Colonic mucosa (tissue), 4 donors: ENCODE measurements at places on chromosomes 7 and 10.

GRCh38 chr10:130745821-130746220, 565.7 kb downstream of the TCERG1L start:
- no peak overlapping the region for H3K27ac ChIP-seq
- no peaks in the 10 kb centered on the region for H3K36me3 ChIP-seq
- H3K4me1 ChIP-seq = no peaks in the 10 kb centered on the region
- DNase-seq = no peak
- H3K27me3 ChIP-seq = no peaks in the 10 kb centered on the region

GRCh38 chr10:33291053-33291592, 43.3 kb downstream of the NRP1 start:
- H3K36me3 ChIP-seq = no peaks in the 10 kb centered on the region
- no peak overlapping the region for H3K4me3 ChIP-seq
- no peak overlapping the region for H3K27ac ChIP-seq
- H3K27me3 ChIP-seq = no peaks in the 10 kb centered on the region
- DNase-seq = no peak
- H3K4me1 ChIP-seq = no peaks in the 10 kb centered on the region

GRCh38 chr10:48805848-48806247, 121.2 kb downstream of the WDFY4 start:
- H3K27me3 ChIP-seq = no peaks in the 10 kb centered on the region
- no peak overlapping the region for H3K27ac ChIP-seq

DNA sequence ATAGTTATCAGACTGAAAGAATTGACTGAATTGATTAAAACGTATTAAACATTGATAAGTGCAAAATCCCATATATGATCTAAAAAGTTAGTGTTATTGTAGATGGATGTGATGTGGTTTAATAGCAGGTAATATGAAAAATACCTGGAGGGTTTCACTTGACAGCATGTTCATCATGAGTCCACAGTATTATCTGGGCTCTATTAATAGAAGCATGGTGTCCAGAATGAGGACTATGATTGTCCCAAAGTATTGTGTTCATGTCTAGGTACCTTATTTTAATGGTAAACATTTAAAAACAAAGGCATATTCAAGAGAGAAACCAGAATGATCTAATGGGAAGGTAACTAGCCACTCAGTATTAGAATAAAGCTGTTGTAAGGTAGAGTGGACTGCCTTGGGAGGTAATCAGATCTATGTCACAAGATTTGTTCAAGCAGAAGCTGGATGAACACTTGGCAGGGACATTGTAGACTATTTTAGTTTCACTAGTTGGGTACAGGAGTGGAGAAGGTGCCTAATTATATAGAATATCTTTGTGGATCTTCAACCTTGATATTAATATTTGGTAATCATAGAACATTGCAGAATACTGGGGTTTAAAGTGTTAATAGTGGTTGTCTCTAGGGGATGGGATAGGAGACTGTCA, 43.5 kb downstream of the MCU start:
- no peaks in the 10 kb centered on the region for H3K36me3 ChIP-seq
- no peaks in the 10 kb centered on the region for H3K27me3 ChIP-seq
- H3K4me1 ChIP-seq = no peaks in the 10 kb centered on the region

GRCh38 chr10:99908512-99908911, 101.2 kb downstream of the DNMBP start:
- DNase-seq = no peak
- H3K4me3 ChIP-seq = no peak overlapping the region
- H3K4me1 ChIP-seq = no peaks in the 10 kb centered on the region
- no peak overlapping the region for H3K27ac ChIP-seq
- no peaks in the 10 kb centered on the region for H3K27me3 ChIP-seq

GRCh38 chr10:86443069-86443468, 76.5 kb upstream of the GRID1 start:
- DNase-seq = no peak
- no peak overlapping the region for H3K27ac ChIP-seq
- H3K27me3 ChIP-seq = no peaks in the 10 kb centered on the region
- no peaks in the 10 kb centered on the region for H3K4me1 ChIP-seq
- no peak overlapping the region for H3K4me3 ChIP-seq

DNA sequence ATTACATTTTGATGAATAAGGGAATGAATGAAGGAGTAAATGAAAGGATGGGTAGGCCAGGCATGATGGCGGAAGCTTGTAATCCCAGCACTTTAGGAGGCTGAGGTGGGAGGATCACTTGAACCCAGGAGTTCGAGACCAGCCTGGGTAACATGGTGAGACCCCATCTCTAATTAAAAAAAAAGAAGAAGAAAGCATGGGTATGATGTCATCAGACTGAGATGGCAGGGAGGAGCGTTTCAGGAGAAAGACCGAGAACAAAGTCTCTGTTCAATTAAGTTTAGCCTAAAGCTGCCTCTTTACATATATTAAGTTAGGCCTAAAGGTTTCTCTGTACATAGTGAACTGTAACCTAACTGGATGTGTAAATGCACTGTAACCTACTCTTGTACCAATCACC, 42.2 kb upstream of the SMNDC1 start:
- H3K4me1 ChIP-seq = no peaks in the 10 kb centered on the region
- no peak overlapping the region for H3K4me3 ChIP-seq
- H3K27me3 ChIP-seq = no peaks in the 10 kb centered on the region
- H3K36me3 ChIP-seq = no peaks in the 10 kb centered on the region
- no peak overlapping the region for H3K27ac ChIP-seq
- DNase-seq = no peak

- no peak overlapping the region for H3K4me3 ChIP-seq
- no peak overlapping the region for H3K27ac ChIP-seq
- no peaks in the 10 kb centered on the region for H3K4me1 ChIP-seq
- H3K27me3 ChIP-seq = no peaks in the 10 kb centered on the region
Measured at GRCh38 chr7:77439572-77439971, 23.4 kb upstream of the GSAP start.

- DNase-seq = no peak
- no peak overlapping the region for H3K27ac ChIP-seq
- no peaks in the 10 kb centered on the region for H3K4me1 ChIP-seq
- no peaks in the 10 kb centered on the region for H3K36me3 ChIP-seq
- no peak overlapping the region for H3K4me3 ChIP-seq
Measured at GRCh38 chr7:22824760-22825159, 2.1 kb upstream of the TOMM7 start.

DNA sequence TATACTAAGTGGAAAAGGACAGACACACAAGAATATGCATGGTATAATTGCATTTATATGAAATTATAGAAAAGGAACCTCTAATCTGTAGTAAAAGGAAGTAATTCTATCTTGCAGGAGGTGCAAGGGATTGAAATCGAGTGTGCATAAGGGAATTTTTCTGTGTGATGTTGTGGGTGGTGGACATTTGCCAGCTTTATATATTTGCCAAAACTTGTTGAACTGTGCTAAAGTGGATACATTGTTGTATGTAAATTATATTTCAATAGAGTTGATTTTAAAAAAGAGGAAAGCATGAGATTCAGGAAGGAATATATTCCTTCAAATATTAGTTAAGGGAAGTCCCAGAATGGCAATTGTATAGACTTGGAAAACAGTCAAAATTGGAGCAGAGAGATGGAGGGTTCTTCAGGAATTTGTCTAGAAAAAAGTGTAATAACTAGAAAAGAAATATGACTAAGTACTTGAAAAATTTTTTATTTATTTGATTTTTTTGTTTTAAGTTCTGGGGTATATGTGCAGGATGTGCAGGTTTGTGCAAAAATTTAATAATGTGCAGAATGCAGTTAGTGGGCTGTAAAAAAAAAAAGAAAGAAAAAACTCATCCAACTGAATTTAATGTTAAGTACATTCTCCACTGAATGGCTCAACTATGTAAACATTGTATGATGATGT, 96.1 kb downstream of the ARL4A start:
- no peak for DNase-seq
- no peaks in the 10 kb centered on the region for H3K27me3 ChIP-seq
- H3K36me3 ChIP-seq = no peaks in the 10 kb centered on the region
- no peak overlapping the region for H3K4me3 ChIP-seq
- H3K27ac ChIP-seq = no peak overlapping the region
- H3K4me1 ChIP-seq = no peaks in the 10 kb centered on the region

- no peak for DNase-seq
- no peaks in the 10 kb centered on the region for H3K27me3 ChIP-seq
- H3K4me3 ChIP-seq = no peak overlapping the region
- no peaks in the 10 kb centered on the region for H3K4me1 ChIP-seq
Measured at GRCh38 chr7:155484483-155485399, 26.8 kb downstream of the EN2 start.

- no peak overlapping the region for H3K4me3 ChIP-seq
- H3K4me1 ChIP-seq = no peaks in the 10 kb centered on the region
- H3K36me3 ChIP-seq = no peaks in the 10 kb centered on the region
- H3K27me3 ChIP-seq = no peaks in the 10 kb centered on the region
- no peak for DNase-seq
Measured at GRCh38 chr7:91567081-91568012, 303.1 kb downstream of the FZD1 start.

DNA sequence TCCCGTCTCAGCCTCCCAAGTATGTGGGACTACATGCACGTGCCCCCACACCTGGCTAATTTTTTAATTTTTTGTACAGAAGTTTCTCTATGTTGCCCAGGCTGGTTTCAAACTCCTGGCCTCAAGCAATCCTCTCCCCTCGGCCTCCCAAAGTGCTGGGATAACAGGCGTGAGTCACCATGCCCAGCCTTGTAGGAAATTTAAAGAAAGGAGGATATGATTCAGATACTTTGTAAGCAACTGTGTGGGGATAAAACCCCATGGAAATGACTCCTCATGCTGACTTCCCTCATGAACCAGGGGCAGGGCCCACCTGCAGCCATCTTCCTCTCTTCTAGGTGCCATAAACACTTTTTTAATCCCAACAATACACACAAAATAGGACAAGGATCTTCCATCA, 50.2 kb downstream of the APBB1IP start:
- no peaks in the 10 kb centered on the region for H3K27me3 ChIP-seq
- DNase-seq = no peak
- H3K4me1 ChIP-seq = no peaks in the 10 kb centered on the region
- no peak overlapping the region for H3K27ac ChIP-seq

DNA sequence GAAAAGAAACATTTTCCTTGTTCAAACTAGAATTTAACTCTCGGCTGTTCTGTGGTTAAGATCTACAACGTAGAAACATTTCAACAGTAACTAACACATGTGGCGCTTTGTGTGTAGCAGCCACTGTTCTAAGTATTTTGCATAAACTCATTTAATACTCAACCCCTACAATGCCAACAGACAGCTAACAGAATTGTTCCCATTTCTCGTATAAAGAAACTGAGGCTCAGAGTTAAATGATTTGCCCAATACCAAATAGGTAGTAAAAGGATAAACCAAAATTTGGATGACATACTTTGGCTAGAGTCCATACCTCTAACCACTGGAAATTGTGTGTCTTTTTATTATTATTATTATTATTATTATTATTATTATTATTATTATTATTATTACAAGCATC, 72.5 kb upstream of the LRRN3 start:
- DNase-seq = no peak
- H3K27ac ChIP-seq = no peak overlapping the region
- H3K4me1 ChIP-seq = no peaks in the 10 kb centered on the region
- H3K36me3 ChIP-seq = no peaks in the 10 kb centered on the region

DNA sequence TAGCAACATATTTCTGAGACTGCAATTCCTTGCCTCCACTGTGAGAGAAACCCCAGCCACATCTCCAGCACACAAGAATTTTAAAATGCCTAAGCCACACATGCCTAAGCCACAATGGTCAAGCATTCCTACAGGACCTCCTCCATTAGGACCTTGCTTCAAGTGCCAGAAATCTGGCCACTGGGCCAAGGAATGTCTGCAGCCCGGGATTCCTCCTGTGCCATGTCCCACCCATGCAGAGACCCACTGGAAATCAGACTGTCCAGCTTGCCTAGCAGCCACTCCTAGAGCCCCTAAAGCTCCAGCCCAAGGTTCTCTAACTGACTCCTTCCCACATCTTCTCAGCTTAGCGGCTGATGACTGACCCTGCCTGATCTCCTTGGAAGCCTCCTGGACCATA, 117.5 kb downstream of the AHR start:
- no peak overlapping the region for H3K27ac ChIP-seq
- no peak for DNase-seq
- no peaks in the 10 kb centered on the region for H3K36me3 ChIP-seq

- H3K4me3 ChIP-seq = no peak overlapping the region
- no peaks in the 10 kb centered on the region for H3K27me3 ChIP-seq
Measured at GRCh38 chr10:80464557-80465450, 10.7 kb downstream of the TSPAN14 start.

DNA sequence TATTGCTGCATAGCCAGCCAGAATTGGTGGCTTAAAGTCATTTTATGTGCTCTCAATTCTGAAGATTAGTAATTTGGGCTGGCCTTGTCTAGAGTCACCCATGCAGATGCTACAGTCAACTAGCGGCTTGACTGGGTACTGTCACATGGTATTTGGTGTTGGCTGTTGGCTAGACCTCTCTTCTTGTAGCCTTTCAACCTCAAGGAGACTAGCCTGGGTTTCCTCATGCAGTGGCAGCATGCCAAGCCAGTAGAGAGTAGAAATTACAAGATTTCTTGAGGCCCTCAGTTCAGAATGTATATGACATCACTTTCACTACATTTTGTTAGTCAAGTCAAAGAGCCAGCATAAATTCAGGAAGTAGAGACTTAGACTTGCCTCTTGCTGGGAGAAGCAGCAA, 3.7 kb upstream of the ZNF800 start:
- H3K36me3 ChIP-seq = no peaks in the 10 kb centered on the region
- H3K27ac ChIP-seq = no peak overlapping the region

- H3K4me3 ChIP-seq = no peak overlapping the region
- no peaks in the 10 kb centered on the region for H3K36me3 ChIP-seq
- H3K27me3 ChIP-seq = peaks cover 9% of the 10 kb centered on the region
- H3K27ac ChIP-seq = no peak overlapping the region
- H3K4me1 ChIP-seq = no peaks in the 10 kb centered on the region
Measured at GRCh38 chr7:38629651-38630510, 1.3 kb downstream of the AMPH start.

- H3K27me3 ChIP-seq = no peaks in the 10 kb centered on the region
- H3K4me1 ChIP-seq = no peaks in the 10 kb centered on the region
- no peaks in the 10 kb centered on the region for H3K36me3 ChIP-seq
- peak; percentile 7 for DNase-seq
Measured at GRCh38 chr10:80579849-80580637, 42.3 kb downstream of the SH2D4B start.

DNA sequence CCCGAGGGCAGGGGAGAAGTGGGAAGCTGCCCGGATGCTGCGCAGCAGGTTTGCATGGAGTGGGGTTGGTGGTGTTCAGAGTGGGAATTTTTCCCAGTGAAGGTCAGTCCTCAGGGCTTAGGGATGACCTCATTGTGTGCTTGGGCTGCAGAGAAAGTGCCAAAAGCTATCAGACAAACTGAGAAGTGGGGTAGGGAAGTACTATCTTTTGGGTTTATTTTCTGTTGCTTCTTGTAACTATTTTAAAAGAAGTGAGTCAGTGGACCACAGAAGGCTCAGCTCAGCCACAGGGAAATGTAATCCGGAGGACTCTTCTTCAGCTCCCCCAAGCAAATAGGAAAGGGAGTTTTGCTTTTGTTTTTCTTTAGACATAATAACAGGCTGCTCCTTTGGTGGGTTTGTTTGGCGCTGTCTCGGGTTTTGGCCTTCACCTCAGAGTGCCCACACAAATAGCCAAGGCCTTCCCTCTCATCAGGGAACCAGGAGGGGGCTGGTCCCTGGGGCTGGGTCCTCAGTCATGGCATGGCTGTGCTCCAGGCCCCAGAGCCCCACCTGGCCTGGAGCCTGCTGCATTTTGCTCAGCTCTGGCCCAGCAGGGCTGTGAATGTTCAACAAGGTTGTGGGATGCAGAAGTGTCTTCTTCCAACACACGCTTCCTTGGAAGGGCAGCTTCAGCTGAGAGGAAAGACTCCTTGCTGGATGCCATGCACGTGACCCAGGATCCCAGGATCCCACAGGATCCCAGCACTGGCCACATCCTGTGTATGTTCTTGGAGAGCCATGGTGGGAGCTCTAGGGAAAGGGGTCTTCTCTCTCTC, 5.4 kb upstream of the FAM170B start:
- H3K36me3 ChIP-seq = no peaks in the 10 kb centered on the region
- no peak for DNase-seq
- H3K4me3 ChIP-seq = no peak overlapping the region
- no peaks in the 10 kb centered on the region for H3K27me3 ChIP-seq
